ENCODE measurements at places on chromosomes 7 and 10.

- DNase-seq: no peak
These were observed 9.3 kb downstream of the YKT6 start for GRCh38 chr7:44210107-44210506.

GRCh38 chr10:104045151-104046089 is 40.3 kb downstream of the COL17A1 start:
- DNase-seq: peak; percentile 59

DNA sequence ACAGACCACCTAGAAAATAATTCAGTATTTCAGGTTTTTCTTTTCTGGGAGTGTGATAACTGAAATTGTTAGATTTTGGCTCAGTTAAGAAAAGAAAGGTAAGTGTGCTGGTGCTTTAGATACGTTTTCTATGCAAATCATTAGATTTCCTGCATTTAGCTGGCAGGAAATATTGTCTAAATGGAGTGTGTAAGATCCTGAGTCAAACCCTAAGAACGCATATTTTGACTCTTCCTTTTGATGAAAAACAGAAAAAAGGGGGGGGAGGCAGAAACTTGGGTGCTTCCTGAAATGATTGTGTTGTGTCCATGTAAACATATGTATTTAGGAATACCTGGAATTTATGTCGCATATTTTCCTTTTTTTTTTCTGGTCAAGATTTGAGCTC is 1.2 kb downstream of the GRK5 start:
- DNase-seq: no peak

DNA sequence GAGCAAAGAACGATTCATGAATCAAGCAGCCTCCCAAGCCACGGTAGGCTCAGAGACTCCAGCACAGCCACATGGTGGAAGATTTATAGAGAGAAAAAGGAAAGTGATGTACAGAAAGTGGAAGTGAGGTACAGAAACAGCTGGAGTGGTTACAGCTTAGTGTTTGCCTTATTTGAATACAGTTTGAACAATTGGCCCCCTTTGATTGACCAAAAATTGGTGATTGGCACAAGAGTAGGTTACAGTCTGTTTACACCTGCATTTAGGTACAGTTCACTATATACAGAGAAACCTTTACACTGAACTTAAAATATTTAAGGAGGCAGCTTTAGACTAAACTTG is 136.4 kb upstream of the ASAH2 start:
- DNase-seq: no peak

- DNase-seq: no peak
These were observed 123.6 kb downstream of the CCSER2 start for GRCh38 chr10:84452003-84452402.

DNA sequence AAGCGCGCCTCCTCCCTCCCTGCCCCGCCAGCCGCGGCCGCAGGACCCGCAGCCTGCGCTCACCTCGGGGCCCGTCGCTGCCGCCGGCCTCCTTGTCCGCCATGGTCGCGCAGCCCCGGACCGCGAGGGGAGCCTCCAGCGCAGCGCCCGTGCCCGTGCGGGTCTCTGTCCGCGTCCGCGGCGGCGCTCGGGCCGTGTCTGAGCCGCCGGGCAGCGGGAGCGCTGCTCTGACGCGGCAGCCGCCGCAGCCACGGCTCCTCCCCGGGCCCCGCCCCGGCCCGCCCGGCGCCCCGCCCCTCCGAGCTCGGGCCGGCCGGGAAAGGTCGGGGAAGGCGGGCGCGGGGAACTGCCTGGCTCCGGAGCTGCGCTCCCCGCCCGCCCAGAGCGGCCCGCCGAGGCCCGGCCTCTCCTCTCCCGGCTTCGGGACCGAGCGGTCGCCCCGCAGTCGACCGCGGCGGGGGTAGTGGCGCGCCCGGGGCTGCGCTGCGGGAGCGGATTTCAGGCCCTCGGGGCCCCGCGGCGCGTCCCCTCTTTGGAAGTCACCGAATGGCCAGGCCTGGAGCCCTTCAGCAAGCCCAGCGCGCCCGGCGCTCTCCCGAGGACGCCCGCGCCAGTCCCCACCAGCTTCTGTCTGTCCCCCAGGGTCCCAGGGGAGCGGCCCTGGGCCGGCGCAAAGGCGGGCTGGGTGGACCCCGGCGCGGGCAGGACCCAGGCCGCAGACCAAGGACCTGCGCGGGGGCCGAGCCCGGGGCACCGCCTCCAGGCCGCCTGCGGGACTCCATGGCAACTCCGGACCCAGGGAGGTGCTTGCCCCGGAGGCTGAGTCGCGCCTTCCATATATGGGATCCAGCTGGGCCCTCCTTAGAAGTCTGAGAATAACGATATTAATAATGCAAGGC is at the start of gene HSPA12A:
TSS of gene HSPA12A (minus strand) at position 200 of the 899 bp plus-strand sequence. CDS start at position 103, 97 bp downstream.
- DNase-seq: peak; percentile 88

DNA sequence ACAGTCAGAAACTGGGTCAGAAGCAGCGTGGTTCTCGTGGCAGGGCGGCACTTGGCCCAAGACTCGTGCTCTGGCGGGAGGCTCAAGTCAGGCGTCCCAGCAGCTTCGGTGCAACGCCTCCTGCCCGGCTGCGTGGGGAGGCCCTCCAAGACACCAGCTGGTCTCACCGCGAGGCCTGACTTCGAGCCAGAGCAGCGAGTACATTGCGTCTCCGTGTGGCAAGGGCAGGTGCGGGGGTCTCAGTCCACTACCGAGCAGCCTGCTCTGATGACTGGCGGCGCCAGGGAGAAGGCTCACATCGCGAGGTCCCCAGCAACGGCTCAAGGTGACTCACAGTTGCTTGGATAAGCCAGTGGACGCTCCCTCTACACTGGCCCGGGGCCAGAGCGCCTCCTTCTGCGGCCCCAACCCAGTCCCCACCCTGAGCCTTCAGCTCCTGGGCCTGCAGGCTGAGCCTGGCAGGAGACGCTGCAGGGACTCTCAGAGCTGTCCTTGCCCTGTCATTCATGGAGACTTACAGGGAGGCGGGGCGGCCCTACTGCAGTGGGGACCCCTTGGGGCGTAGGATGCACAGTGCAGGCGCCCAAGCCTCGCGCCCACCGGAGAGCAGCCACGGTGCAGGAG is 41.9 kb upstream of the PRKAR1B start:
- DNase-seq: no peak

DNA sequence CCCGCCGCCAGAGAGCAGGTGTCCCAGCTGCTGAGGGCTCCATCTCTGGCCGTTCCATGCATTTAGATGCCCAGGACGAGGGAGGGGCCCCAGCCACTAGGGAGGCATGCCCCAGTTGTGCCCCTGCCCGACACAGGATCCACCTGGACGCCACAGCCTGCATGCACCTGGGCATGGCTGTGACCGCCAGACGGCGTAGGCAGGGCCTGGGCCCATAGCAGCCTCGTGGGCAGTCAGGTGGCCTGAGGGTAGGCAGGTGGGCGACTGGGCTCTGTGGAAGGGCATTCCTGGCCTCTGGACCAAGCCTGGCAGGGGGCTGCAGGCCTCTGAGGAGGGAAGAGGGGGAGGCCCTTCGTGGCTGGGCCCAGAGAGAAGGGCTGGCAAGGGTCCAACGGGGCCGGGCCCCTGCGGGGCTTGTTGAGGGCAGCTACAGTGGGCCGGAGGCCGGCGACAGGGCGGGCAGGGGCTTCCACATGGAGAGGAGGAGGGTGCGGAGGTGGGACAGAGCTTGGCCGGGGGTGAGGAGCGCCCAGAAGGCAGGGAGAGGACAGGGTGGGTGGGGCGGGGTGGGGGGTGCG is 76.0 kb upstream of the NKX6-2 start:
- no peak for DNase-seq

DNA sequence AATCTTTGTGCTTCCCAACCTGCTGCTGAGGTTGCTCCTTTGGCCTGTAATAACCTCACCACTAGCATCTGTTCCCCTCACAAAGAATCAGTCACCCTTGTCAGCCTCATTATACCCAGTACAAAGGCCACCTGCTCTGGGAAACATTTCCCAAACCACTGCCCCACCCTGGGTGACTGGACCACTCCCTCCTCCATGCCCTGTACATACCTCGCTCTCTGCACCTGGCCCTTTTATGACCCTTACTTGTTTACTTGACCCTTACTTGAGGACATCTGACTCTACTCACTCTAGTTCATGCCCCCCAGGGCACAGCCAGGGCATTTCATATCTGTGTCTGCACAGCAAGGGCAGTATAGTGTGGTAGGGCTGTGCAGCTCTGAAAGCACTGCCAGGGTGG is 21.4 kb upstream of the AOC1 start:
- DNase-seq: peak; percentile 95

DNA sequence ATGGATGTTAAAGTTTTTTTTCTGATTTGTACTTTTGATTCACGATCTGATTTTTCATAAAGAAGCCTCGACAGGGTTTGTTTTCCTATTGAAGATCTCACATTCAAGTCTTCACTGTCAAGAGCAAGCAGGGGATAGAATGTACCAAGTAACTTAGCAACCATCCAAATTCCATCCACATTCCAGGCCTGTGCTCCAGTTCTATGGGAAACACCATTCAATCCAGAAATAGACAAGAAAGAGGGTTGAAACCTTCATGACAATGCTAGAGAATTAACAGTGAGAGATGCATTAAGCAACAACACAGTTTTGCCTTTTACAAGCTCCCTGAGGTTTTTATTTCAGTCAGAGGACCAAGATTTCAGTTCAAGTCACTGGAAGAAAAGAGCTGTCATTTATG is 300.2 kb downstream of the NEBL start:
- DNase-seq: no peak

DNA sequence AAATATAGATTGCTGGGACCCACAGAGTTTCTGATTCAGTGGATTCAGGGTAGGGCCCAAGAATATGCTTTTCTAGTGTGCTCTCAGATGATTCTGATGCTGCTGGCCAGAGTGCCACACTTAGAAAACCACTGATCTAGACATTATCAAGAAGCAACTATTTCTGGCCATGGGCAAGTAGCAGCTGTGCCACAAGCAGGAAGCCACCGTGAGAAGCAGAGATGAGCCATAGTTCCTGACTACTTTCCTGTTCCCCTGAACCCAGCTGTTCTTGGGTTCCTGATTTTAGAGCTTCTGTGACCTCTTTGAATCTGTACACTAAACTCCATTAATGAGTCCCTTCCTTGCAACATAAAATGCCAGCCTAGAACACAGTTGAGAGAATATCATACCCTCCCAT is 38.1 kb upstream of the PIK3AP1 start:
- no peak for DNase-seq

DNA sequence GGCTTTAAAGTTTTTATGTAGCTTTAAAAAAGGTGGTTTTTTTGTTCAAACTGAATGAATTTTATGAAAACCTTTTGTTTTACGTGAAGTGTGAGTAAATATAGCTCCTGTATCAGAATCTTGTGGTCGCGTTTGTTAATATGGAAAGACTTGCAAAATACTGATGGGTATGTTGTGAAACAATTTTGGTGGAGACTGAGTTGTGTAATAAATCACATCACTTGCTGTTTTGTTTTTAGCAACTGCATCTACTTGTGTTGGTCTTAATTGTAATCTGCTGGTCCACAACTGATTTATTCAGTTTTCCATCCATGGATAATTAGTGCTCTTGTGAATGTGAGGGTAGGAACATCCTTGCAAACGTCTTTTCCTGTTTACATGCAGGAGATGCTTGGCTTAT is 10.5 kb downstream of the PLXDC2 start:
- no peak for DNase-seq

GRCh38 chr10:60896033-60896432 is 48.0 kb downstream of the RHOBTB1 start:
- no peak for DNase-seq

DNA sequence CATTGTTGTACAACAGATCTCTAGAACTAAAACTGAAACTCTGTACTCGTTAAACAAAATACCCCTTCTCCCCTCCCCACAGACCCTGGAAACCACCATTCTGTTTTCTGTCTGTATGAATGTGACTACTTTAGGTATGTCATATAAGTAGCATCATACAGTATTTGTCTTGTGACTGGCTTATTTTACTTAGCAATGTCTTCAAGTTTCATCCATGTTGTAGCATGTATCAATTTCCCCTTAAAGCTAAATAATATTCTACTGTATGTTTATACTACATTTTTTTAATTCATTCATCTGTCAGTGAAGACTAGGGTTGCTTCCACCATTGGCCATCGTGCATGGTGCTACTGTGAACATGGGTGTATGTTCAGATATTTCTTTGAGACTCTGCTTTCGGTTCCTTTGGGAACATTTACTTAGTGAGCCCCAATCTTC is 71.2 kb upstream of the RPA3 start:
- DNase-seq: no peak

DNA sequence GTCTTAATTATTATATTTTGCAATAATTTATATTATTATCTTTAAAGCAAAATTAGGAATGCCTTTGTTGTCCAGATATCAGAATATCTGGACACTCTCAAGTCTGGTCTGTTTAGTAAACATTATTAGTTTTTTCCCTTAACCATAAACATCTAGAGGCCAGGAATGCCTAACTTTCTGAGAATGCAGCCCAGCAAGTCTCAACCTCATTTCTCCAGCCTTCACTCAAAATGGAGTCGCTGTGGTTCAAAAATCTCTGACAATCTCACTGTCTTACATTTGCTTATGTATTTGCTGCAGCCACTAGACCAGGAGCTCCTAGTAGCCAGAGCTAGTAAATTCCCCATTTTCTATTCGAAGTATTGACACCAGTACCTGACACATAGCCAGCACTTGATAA is 49.7 kb upstream of the INHBA start:
- no peak for DNase-seq

DNA sequence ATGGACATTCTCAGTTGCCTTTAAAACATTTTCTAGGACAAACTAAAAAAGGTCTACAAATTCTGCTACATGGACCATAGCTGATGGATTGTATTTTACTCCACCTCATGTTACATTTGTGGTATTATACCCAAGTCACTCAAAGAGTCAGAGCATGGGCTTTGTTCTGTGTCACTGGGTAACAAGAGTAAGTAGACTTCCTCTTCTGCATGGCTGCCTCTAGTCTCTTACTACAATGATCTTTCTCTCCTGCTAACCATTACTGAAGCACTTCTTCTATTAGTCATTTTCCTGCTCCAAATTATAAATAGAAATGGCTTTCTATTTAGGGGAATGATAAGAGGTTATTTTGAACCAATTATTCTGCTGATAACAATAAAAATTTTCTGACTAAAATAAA is 727.4 kb upstream of the NRP1 start:
- DNase-seq: no peak

DNA sequence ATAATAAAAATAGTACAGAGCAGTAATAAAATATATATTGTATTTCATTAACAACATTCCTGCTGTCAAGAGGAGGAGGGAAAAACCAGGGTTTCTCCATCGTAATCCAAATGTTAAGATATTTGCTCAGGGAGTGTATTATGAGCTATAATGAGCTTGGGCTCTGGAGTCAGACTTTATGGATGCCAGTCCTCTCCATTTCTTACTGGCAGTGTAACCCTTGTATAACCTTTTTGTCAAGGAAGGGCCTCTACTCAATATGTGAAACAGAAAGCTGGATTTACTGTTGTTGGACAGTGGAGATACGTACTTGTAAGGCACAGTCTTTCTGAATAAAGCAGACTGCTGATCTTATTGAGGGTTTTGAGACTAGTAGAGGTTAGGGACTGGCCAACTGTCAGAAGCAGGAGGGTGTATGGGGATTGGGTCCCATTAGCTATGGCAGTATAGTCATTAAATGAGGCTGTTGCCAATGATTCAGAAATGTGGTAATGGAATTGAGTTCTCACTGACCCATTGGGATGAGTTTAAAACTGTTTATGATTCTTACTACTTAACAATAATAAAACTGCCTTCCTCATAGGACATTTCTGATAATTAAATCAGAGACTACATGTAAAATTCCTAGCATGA is 56.5 kb downstream of the ZNF277 start:
- no peak for DNase-seq
